ENCODE measurements at places on chromosomes 7 and 10.

DNA sequence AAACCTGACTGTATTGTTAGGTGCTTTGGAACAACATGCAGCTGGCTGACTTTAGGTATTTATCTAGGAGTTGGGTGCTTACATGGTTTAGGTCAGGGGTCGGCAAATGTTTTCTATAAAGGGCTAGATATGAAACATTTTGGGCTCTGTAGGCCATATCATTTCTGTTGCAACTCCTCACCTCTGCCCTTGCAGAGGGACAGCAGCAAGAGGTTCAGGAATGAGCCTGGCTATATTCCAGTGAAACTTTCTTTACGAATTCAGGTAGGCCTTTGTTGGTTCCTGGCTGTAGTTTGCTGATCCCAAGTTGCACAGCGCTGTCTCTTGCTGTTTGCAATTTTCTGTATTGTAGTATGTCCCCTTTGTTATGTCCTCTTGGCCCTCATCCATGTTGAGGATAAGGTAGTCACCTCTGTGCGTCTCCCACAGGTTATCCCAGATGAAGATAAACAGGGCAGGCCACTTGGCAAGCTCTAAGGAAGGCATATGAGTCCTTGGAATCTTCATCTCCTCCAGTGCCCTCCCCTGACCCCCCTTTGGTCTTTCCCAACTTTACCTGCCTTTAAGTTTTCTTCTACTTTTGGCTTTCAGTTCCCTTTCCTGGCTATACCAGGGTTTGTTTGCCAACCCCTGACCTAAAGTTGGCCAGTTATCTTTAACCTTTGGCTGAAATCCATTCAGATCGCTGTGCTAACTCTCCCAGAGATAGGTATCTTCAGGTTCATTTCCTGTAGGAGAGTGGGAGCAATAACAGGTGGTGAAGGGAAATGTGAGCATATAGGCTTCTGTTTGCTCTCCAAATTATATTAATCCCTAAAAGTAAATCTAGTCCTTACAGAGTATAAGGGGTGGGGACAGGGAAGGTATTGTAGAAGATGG is 36.1 kb downstream of the SGPL1 start:
- no peak for DNase-seq

GRCh38 chr10:92068900-92069299 is 145.3 kb downstream of the BTAF1 start:
- peak; percentile 63 for DNase-seq

GRCh38 chr10:44966129-44966815 is 6.7 kb downstream of the RASSF4 start:
- DNase-seq = peak; percentile 20

GRCh38 chr10:14385596-14386593 is 55.2 kb upstream of the FRMD4A start:
- DNase-seq = peak; percentile 94

- no peak for DNase-seq
Observed at GRCh38 chr7:92924800-92925199, 88.4 kb upstream of the CDK6 start.

DNA sequence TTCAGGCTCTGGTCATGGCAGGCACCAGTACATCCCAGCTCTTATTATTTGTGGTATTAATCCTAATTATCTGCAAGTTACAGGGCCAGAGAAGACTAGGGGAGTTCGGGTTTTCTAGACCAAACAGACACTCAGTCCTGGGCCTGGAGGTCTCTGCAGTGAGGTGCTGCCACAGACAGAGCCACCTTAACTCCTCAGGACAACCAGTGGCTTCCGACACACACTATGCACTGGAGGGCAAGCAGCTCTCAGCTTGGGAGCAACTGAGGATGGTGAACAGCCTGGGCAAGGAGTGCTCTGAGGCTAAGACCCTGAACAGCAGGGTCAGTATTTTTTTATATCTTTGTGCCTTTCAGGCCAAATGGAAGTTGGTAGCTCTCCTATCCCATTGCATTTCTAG is 19.0 kb downstream of the ACTA2 start:
- DNase-seq = peak; percentile 45

- DNase-seq = no peak
Observed at GRCh38 chr7:94258418-94259300, 136.0 kb upstream of the COL1A2 start.

DNA sequence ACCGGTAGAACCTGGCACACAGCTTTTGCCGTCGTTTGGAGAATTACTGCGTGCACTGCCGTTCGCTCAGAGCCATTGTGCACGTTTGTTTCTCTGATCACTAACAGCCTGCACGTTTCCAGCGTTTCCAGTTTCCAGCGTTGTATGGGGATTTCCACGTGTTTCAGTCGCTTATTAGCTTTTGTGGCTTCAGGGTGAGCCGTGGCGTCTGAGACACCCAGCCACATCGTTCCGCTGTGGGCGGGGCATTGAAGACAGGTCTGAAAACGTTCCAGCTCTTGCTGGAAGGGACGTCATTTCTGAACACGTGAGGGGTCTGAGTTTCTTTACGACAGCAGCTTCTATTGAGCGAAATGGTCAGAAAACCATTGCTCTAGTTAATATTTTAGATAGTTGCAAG is 164.8 kb downstream of the DNAJB6 start:
- DNase-seq = no peak

- no peak for DNase-seq
Observed at GRCh38 chr7:76352193-76352592, 6.6 kb downstream of the YWHAG start.

- no peak for DNase-seq
Observed at GRCh38 chr7:65978891-65979582, 3.0 kb downstream of the GUSB start.

- DNase-seq = peak; percentile 87
Observed at GRCh38 chr10:61822781-61823230, 78.7 kb upstream of the ARID5B start.

GRCh38 chr10:129877773-129878371 is 86.2 kb downstream of the EBF3 start:
- DNase-seq = peak; percentile 8

GRCh38 chr7:115676080-115676479 is 354.5 kb downstream of the TFEC start:
- peak; percentile 31 for DNase-seq

GRCh38 chr10:5381187-5381586 is 16.4 kb downstream of the UCN3 start:
- DNase-seq = no peak

- no peak for DNase-seq
Observed at GRCh38 chr10:121043124-121043849, 192.1 kb downstream of the WDR11 start.

- peak; percentile 69 for DNase-seq
Observed at GRCh38 chr10:34178756-34179155, 636.3 kb downstream of the PARD3 start.

- peak; percentile 65 for DNase-seq
Observed at GRCh38 chr7:76191783-76192240, 9.9 kb upstream of the SRRM3 start.

GRCh38 chr10:76997631-76998030 is 640.0 kb downstream of the KCNMA1 start:
- no peak for DNase-seq

- no peak for DNase-seq
Observed at GRCh38 chr7:2860627-2861133, 16.6 kb upstream of the GNA12 start.

GRCh38 chr7:15607529-15608210 is 45.9 kb upstream of the AGMO start:
- no peak for DNase-seq

- DNase-seq = no peak
Observed at GRCh38 chr10:6788231-6788630, 208.2 kb upstream of the PRKCQ start.

- no peak for DNase-seq
Observed at GRCh38 chr7:123209786-123210185, 10.0 kb upstream of the SLC13A1 start.

GRCh38 chr7:1967512-1968396 is 265.0 kb downstream of the MAD1L1 start:
- no peak for DNase-seq

DNA sequence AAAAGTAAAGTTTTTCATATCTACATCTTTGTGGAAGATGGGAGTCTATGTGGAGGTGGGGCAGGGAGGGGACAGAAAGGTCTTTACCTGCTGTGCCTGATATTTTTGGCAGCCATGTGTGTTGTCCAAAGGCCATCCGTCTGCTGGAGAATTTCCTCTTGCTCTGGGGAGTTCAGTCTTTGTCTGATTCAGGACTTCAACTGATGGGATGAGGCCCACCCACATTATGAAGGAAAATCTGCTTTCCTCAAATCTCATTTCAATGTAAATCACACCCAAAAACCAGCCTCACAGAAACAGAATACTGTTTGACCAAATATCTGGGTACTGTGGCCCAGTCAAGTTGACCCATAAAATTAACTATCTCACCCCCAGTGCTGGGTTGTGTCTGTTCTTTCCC is 12.5 kb upstream of the ITIH5 start:
- no peak for DNase-seq

- DNase-seq = peak; percentile 58
Observed at GRCh38 chr10:126014309-126014708, 117.9 kb downstream of the FANK1 start.

- peak; percentile 5 for DNase-seq
Observed at GRCh38 chr7:117784315-117784714, 88.9 kb downstream of the CTTNBP2 start.

GRCh38 chr10:61159253-61159652 is 215.3 kb upstream of the RHOBTB1 start:
- DNase-seq = peak; percentile 48

GRCh38 chr7:28588602-28589001 is 176.3 kb downstream of the CREB5 start:
- DNase-seq = no peak

GRCh38 chr10:14481752-14482151 is 151.0 kb upstream of the FRMD4A start:
- no peak for DNase-seq

GRCh38 chr10:5206799-5207198 is 10.2 kb downstream of the AKR1C4 start:
- DNase-seq = no peak

DNA sequence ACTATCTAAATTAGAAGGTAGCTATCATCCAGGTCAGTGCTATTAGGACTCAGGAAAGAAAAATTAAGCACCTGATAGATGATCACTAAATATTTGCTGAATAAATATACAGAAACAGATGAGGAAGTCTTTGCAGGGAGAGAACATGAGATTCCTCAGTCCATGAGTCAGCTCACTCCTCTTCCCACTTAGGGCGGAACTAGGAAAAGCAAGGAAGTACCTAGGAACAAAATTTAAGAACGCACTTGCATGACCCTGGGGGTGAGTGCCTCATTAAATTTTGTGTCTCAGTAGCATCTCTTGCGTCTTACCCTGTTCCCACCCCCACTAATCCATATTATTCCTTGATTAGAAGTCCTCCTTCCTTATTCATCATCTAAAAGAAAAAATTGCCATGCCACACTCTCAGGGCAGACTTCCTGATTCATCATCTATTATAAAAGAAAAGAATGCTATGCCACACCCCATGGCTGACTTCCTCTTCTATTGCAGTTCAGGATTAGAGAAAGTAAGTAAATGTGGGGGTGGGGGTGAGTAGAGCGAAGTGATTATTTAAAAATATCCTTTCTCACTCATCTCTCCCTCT is 208.8 kb downstream of the THSD7A start:
- DNase-seq = no peak

- peak; percentile 60 for DNase-seq
Observed at GRCh38 chr10:123583639-123584418, 82.3 kb upstream of the GPR26 start.

DNA sequence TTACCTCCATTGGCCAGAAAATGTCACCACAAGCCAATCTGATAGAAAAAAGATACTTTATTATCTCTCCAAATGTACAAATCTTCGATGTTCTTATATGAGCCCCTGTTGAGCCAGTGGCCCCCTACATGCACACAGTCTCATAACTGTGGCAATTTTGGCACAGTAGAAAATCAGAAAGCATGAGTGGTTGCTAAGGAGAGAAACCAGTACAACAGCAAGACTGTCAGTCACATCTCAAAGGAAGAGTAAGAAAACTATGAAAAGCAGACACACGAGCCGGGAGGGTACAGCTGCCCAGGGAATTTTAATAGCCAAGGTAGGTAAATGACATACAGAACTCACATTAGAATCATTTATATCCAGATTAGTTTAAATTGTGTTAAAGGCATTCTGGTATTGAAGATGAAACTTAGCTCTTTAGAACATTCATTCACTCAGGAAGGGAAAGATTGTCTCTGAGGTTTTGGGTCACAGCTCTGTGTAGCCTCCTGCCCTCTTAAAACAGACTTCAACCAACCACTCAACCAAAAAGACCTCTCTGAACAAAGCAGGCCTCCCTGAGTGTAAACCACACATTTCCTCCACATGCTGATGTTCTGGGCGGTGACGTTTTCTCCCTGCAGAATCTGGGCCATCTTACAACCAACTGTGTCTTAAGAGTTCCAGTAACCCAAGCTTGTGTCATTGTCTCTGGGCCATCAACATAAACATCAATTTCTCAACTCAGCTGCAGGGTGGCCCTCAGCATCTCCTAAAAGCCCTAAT is 80.8 kb upstream of the ADAM12 start:
- DNase-seq = peak; percentile 46

DNA sequence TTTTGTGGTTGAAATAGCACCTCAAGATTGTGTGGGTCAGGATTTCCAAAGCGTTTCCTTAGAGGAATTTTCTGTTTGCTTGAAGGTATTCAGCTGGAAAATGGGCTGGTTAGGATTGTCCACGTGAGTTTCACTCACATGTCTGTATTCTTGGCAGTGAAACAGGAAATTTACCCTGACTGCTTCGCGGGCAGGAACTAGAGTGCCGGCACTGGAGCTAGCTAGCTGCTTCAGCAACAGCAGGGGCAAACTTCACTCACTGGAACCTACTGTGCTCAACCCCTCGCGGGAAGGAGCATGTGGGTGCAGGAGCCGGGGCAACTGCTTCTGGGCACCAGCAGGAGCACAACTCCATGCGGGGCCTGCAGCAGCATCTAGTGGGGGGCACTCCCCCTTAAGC is 38.0 kb upstream of the RTKN2 start:
- no peak for DNase-seq

DNA sequence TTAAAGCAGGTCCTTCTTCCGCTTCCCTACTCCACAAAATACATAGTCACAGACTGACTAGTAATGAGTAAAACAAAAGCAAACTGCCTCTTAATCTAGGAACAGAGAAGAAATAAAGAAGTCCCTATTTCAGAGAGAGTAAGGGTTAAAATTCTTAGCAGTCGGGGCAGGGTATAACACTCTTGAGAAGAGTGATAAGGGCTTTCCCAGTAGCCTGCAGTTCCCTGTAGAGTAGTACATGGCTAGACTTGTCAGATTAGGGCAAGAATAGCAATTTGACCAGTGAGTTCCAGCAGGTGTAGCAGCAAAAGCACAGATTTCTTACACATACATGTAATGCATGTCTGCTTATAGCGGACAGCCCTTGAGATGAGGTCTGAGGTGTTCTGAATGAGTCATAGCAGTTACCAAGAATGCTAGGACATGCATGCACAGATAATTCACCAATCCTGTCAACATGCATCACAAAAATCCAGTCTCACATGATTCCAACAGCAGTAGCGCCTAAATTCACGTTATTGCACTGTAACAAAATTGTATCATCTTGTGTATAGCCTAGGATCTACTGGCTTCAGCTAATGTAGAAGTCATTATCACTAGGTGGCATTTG is 40.7 kb downstream of the BTRC start:
- peak; percentile 6 for DNase-seq

DNA sequence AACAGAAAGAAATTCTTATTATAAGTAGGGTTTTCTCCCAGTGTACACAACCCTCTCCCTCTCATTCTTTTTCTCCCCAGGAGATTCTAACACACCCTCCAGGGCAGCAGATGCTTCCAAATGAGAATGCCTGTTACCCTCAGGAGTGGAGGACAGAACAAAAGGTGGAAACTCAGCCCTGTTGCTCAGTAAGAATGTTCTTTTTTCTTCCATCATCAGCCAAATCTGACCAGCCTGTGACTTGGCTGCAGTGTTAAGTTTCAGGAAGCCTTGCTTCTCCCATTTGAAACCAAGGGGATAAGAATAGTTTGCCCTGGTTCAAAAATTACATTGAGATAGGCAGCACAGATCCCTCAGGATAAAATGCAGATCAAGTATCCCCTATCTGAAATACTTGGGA is 77.5 kb upstream of the EEPD1 start:
- no peak for DNase-seq
